Pancreas (tissue), 10 donors: ENCODE measurements at places on chromosomes 16 and 17. TPM values are rescaled to one million over a fixed set of nuclear protein-coding genes. Genes with fewer than 3 reads are reported as not detected.

GRCh38 chr17:50538549-50539410 lies 6.2 kb downstream of the EPN3 start:
- peaks cover 3% of the 10 kb centered on the region for H3K36me3 ChIP-seq
- H3K4me1 ChIP-seq, result peaks cover 37% of the 10 kb centered on the region
- H3K27me3 ChIP-seq, result no peaks in the 10 kb centered on the region
- no peak for DNase-seq
- no peak overlapping the region for H3K27ac ChIP-seq

CEMP1 gene
- 0.31 TPM for total RNA-seq

GRCh38 chr17:32964541-32964940 lies 27.1 kb upstream of the SPACA3 start:
- no peaks in the 10 kb centered on the region for H3K36me3 ChIP-seq
- H3K4me3 ChIP-seq, result no peak overlapping the region
- H3K27me3 ChIP-seq, result no peaks in the 10 kb centered on the region
- H3K4me1 ChIP-seq, result peaks cover 10% of the 10 kb centered on the region
- no peak for DNase-seq
- H3K27ac ChIP-seq, result no peak overlapping the region

GRCh38 chr16:68230956-68231355 lies 5.0 kb downstream of the ESRP2 start:
- no peak overlapping the region for H3K4me3 ChIP-seq
- DNase-seq, result no peak
- H3K4me1 ChIP-seq, result peaks cover 29% of the 10 kb centered on the region

ADAP2 gene
- total RNA-seq, result 6.0 TPM

DNA sequence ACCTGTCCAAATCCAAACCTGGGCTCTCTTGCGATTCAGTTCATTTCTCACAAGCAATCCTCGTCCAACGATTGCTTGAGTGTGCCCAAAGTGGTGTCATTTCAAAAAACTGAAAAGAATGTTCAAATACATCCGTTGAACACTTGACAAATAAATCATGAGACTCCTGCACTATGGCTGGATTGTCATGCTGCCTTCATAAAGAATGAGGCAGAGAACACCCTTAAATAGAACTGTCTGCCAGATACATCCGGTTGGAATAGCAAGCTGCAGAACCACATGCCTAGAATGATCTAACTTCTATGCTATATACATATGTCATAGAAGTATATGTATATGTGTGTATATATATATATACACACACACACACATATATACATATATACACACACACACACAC lies 55.4 kb upstream of the HAPSTR1 start:
- no peaks in the 10 kb centered on the region for H3K36me3 ChIP-seq
- H3K27me3 ChIP-seq, result no peaks in the 10 kb centered on the region

SBK1 gene
- 1.3 TPM for total RNA-seq

MYH8 gene
- total RNA-seq, result not detected

DNA sequence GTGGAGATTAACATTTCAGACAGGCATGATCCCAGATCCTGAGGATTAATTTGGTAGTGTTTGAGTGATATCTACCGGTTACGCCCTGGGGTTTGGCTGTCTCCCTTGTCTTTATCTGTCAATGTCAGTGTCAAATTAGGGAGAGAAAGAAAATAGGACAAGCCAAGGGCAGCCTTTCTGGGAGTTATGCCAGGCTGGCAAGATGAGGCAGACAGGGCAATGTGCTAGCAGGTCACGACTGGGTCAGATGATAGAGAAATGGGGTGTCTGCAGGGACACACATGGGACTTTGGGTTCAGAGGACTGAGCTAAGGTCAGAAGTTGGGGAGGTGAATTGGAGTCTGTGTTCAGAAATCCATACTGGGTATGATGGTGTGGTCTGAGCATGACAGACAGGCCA lies 27.4 kb upstream of the LYRM9 start:
- H3K27ac ChIP-seq, result no peak overlapping the region
- H3K27me3 ChIP-seq, result no peaks in the 10 kb centered on the region
- no peak overlapping the region for H3K4me3 ChIP-seq
- no peak for DNase-seq

DNA sequence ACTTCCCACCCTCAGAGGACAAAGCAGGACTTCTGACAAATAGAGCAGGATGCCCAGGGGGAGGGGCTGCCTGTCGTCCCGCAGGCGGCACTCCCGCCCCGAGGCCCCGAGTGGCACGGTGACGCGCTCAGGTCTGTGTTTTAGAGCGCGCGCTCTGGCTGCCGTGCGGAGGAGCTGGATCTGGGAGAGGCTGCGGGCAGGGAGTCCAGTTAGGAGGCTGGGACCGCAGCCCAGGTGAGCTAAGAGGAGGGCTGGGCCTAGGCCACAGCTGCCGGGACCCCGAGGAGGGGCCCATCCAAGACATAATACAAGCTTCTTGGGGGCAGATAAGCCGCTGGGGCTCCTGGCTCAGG lies 6.4 kb downstream of the DOC2A start:
- no peak for DNase-seq
- no peak overlapping the region for H3K4me3 ChIP-seq
- no peak overlapping the region for H3K27ac ChIP-seq
- no peaks in the 10 kb centered on the region for H3K27me3 ChIP-seq

MAZ gene
- 98.0 TPM for total RNA-seq

GRCh38 chr16:20166531-20167235 lies 93.0 kb upstream of the GPR139 start:
- no peaks in the 10 kb centered on the region for H3K27me3 ChIP-seq
- H3K36me3 ChIP-seq, result no peaks in the 10 kb centered on the region
- H3K4me3 ChIP-seq, result no peak overlapping the region
- no peaks in the 10 kb centered on the region for H3K4me1 ChIP-seq
- DNase-seq, result no peak
- no peak overlapping the region for H3K27ac ChIP-seq

GRCh38 chr17:49148171-49148570 lies 15.6 kb downstream of the B4GALNT2 start:
- no peaks in the 10 kb centered on the region for H3K4me1 ChIP-seq
- peaks cover 7% of the 10 kb centered on the region for H3K27me3 ChIP-seq
- DNase-seq, result no peak
- no peak overlapping the region for H3K27ac ChIP-seq
- H3K4me3 ChIP-seq, result no peak overlapping the region
- no peaks in the 10 kb centered on the region for H3K36me3 ChIP-seq
